ENCODE measurements at places on chromosomes 7 and 10. TPM values are rescaled to one million over a fixed set of nuclear protein-coding genes. Genes with fewer than 3 reads are reported as not detected.

Gene REPIN1
- total RNA-seq = 79.7 TPM

DNA sequence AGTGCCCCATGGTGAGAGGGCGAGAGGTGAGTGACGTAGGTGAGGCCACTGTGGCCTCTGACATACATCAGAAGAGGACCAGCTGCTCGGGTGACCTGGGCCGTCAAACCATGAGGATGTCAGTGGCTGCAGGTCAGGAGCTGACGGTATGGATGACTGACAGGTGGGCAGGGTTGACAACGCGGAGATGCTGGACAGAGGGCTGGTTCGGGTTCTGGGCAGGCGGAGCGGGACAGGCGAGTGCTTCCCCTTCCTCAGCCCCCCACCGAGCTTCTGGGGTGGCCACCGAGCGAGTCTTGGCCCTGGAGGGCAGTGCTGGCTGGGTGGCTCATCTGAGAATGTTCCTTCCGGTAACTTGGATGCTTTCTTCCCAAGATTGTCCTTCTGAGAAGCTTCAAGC, 91.8 kb downstream of the ACTR3B start:
- no peak for DNase-seq

DNA sequence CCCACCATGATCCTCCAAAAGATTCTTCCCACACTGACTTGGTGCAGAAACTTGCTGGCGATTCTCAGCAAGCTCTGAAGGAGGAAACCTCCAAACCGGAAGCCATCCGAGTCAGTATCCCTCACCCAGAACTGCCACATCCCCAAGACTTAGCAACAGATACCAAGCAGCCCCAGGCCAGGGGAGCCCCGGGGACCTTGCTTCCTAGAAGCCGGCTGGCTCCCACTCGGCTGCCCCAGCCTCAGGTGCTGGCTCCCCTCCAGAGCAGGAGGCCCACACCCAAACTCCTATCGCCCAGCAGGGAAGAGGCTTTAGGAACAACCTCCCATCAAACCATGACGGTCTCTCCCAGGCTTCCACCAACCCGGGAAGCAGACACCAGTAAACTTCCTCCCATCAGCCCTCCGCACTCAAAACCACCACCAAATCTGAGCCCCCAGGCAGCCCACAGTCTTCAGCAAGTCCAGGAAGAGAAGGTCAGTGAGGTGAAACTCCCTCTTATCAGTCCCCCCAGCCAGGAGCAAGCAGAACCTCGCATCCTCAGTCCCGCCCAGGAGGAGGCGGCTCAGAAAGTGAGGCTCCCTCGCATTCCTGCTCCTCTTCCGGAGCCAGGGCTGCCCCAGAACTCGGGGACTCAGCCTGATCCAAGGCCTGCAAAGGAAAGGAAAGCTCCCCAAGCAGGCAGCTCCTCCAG, 82.3 kb downstream of the LRGUK start:
- no peak for DNase-seq

GRCh38 chr10:120953897-120954296, 102.7 kb downstream of the WDR11 start:
- no peak for DNase-seq

- no peak for DNase-seq
Observed at GRCh38 chr10:125136087-125136486, 24.3 kb downstream of the CTBP2 start.

DNA sequence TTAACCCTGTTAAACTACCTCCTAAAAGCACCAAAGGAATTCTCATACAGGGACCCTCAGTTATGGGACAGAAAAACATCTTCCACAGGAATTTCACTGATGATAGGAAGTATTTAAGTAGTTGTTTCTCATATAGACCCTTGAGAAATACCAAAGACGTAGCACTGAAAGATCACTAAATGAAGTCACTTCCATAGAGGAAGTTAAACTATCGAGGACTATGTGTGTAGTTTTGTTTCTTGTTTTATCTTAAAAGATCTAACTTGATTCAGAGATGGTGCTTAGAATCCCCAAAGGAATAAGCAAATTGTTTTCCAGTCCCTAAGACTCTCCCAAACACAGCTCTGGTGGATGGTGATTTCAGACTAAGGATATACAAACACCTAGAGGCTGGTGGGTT, 94.8 kb upstream of the AFAP1L2 start:
- DNase-seq = no peak

Measured in activated CD4-positive, alpha-beta T cell treated with anti-CD3 and anti-CD28 coated beads, Interleukin-2, amount 10 ng/mL, durations not matched to agents 24 days and 14 days (primary cell).